Panc1 (cell line): ENCODE measurements at places on chromosomes 6 and 20.
A peak's percentile ranks its signal among the peaks of the same experiment; 100 is the strongest.

- no peak for DNase-seq
Measured at GRCh38 chr20:20457392-20458126, 89.7 kb downstream of the INSM1 start.

DNA sequence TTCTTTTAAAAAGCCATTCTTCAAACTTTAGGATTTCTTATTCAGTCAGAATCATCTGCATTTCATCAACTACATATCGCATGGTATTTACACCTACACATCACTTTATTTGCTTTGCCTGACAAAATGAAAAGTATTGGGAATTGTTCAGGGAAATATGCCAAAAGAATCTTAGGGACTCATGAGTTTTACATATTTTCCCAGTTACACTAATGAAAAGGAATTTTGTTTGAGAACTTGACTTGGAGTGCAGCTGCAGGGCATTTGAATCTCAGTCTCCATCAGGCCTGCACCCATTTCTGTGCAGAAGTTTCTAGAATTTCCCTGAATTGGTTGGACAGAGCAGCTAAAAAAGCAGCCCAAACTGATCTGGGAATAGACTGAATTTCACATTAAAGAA lies 65.3 kb downstream of the MTHFD1L start:
- DNase-seq, result no peak

- DNase-seq, result no peak
Measured at GRCh38 chr20:48739395-48740291, 88.2 kb downstream of the PREX1 start.

GRCh38 chr20:53557130-53557529 lies 36.5 kb downstream of the ZNF217 start:
- DNase-seq, result no peak

DNA sequence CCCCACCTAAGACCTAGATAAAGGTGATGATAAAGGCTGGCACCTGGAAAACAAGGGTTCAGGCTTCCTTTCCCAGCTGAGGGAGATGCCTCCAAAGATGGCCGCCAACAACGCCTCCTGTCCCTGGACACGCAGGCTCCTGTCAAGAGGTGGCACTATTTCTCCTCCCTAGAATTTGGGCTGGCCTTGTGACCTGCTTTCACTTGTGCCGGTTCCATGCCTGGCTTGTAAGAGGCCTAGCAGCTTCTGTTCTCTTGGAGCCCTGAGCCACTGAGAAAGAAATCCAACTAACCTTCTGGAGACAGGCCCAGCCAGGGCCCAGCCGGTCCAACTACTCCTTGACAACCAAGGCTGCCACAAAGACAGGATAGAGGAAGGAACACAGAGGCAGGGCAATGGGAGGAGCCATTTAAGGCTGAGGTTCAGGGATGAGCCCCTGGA lies 60.2 kb upstream of the RALY start:
- DNase-seq, result peak; percentile 13

- no peak for DNase-seq
Measured at GRCh38 chr6:36745283-36745682, 47.7 kb downstream of the RAB44 start.

DNA sequence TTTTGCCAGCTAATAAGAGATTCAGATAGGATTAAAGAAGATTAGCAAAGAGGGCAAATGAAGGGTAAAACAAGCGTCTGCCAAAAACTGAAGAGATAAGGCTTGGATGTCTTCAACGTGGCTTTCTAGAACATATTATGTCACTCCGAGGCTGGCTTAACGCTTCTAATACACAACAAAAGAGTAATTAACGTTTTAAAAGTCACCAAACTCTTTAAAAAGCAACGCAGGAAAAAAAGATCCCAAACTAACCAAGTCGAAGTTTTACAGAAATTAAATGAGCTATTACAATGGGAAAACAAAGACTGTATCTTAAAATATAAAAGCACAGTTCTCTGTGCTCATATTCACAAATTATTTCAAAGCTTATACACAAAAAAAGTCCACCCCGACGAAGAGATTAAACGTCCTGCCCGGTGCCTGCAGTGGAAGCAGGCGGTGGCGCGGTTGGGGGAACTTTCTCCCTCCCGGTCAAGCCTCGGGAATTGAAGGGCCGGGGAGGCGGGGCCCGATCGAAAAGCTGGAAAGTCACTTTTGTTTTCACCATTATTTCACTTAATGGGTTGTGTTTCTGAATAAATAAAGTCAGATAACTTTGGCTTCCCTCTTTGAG lies 1.2 kb downstream of the MAK start:
- no peak for DNase-seq

- no peak for DNase-seq
Measured at GRCh38 chr20:2296524-2297356, 939 bp downstream of the TGM3 start.
